CD4-positive, alpha-beta T cell treated with Interleukin-2 at 100 ng/mL for 4 hours (primary cell): ENCODE measurements at places on chromosomes 3 and 15.
A peak's percentile ranks its signal among the peaks of the same experiment; 100 is the strongest.

DNA sequence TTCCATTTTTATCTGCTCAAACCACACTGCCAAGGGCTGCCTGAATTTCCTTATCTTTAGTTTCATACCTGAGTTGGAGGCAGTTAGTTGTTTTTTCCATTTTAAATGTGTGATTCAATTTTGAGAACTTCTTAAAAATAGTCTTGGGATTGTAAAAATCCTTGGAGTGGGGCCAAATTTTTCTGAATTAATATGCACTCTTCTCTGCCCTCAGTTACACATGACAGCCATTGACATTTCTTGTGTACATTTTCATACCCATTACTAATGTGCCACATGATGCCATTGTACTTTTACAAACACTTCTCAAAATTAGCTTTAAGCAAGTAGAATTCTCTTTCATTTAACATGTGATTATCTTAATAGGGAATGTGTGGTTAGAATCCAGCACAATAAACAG lies 141.7 kb downstream of the C3orf38 start:
- no peak for DNase-seq

GRCh38 chr3:43526956-43527355 lies 94.9 kb downstream of the ANO10 start:
- no peak for DNase-seq

DNA sequence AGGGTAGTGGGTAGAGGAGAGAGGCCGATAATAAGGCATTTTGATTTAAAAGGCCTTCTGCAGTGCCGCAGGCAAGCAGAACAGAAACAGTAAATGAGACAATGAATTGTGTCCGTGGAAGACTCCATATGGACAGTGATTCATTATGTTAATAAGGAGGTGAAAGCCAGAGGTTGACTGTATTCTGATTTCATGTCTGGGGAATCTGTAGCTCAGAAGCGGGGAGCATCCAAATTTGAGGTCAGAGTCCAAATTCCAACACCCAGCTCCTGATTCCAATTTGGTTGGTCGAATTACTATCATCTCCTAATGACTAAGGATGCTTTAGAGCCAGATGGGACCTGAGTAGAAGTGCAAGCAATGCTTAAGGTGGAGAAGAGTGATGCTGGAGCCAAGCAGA lies 1.0 kb upstream of the TBC1D21 start:
- DNase-seq: no peak

DNA sequence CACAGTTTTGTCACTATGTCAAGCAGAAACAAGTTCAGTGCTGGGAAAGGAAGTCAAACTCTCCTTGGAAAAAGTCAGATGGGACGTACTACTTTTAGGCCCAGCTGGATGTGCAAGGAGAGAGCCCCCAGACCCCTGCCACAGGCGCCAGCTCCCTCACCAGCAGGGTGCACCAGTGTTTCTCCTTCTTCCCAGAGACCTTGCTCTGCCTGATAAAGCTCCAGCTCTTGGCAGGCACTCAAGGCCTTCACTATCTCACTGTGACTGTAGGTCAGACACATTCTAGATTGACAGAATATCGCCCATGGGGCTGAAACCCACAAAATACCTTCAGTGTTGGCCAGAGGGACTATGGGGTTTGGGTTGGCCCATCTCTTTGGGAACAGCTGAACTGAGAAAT lies 54.8 kb upstream of the CHRNB4 start:
- DNase-seq: no peak

DNA sequence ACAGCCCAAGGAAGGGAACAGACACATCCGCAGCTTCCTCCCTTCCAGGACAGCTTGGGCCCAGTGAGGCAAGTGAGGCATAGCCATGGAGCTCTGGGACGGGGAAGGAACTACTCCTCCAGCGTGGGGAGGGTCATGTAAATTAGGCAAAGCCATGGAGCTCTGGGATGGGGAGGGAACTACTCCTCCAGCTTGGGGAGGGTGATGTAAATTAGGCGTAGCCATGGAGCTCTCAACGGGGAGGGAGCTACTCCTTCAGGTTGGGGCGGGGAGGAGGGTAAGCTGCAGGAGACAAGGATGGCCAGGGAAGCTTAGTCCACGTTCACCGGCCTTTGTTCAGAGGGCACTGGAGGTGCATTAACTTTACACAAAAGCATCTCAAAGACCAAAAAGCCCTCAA lies 21.1 kb upstream of the BDH1 start:
- no peak for DNase-seq

GRCh38 chr3:138082992-138083386 lies 32.4 kb downstream of the DZIP1L start:
- DNase-seq: no peak

DNA sequence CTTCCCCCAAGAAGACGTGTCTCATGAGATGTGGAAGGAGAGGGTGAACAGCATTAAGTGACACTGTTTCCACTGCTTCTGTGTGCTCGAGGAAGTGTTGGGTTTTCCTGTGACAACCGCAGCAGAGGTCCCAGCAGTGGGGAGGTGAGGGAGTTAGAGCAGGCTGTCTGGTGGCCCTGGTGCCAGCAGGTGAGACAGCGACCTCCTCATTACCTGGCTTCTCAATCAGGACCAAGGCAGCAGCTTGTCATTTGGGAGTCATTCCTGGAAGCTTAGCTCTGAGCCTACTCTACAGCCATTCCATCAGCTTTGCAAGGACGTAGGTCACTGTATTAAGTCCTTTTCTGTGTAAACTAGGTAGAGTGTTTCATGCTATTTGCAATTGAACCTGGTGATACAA lies 63.3 kb upstream of the RGMA start:
- peak; percentile 51 for DNase-seq

DNA sequence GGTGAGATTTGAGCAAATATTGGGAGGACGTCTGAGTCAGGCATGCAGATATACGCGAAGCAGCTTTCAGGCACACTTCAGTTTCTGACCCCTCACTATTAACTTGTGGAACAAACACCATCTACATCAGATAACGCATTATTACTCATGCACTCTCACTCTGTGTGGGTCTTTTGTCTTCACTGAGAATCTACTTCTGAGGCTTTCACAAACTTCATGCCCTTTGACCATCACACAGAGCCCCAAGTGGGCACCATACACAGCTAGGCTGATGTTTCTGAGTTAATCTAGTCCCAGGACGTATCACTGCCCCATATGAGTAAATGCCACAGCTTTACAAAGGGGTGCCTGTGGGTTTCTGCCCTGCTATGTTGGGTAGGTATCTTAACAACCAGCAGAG lies 39.6 kb upstream of the IP6K2 start:
- no peak for DNase-seq

DNA sequence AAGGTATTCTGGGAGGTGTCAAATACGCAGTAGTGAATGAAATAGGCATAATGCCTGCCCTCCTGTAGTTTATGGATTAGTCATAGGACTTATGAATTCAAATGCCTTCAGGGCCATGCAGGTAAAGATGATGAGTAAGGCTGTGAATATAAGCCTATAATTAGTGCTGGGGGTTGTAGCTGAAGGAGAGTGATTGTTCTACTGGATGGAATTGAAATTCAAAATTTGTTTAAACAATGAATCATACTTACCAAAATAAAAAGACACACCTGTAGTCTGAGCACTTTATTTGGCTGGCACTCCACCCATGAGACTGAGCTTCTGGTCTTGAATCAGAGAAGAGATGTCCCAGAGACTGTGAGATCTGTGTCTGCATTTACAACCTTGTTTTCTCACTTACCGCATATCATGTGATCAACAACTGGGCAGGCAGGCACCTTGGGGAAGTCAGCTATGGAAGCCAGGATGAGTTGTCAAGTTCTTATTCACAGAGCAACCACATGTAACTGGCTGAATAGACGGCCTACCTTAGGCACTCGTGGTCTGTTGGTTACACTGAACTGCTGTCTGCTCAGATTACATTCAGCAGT lies 291.8 kb downstream of the NAALADL2 start:
- no peak for DNase-seq

- DNase-seq: no peak
Observed at GRCh38 chr15:33460166-33460805, 149.5 kb downstream of the RYR3 start.

DNA sequence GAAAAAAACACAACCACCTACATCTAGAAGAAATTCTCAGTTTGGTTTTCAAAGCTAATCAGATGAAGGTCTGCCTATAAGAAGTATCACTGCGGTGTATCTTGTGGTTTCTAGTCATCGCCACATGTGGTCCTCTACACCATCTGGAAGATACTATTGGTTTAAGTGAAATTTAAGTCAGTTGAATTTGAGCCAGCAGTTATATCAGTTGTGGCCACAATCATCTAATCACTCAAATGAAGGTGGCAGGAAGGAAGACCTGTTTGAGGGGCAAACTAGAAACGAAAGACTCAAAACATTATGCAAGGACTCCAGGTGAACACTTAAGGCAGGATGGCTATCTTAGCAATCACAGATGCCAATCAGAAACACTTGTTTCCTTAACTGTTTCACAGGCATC lies 48.7 kb downstream of the ETV5 start:
- peak; percentile 1 for DNase-seq

- peak; percentile 72 for DNase-seq
Observed at GRCh38 chr3:187919048-187919447, 173.8 kb upstream of the BCL6 start.

DNA sequence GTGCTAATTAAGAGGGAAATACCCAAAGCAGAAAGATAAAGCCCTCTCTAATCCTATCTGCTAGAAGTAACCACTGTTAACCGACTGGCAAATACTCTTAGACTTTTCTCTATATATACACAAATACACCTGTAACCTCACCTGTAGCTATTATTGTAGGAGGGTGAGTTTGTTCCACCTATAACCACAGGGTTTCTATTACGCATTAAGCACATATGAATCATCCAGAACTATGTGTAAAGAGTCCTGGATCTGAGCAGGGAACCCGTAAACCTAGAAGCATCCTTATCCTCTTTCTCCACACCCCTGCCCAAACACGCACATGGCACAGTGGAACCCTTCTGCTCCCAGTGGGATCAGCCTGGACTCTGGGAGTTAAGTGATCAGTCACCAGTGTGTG lies 172.8 kb upstream of the C2CD4B start:
- no peak for DNase-seq
